ENCODE measurements at places on chromosomes 11 and 22.

DNA sequence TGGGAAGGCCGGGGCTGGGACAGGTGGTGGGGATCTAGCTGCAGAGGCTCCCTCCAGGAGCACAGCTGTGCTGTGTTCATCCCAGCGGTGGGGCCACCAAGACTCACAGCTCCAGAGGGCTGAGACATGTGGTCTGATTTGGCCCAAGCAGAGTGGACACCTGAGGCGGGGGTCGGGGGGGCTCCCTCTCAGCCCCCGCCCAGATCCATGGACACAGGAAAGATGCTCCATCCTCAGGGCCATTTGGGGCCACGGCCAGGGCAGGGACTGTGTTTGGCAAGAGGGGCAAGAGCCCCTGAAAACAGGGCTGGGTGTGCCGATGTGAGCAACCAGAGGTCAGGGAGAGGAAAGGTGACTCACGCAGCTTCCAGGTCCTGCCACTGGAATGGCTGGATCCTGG is 219.4 kb downstream of the BRD1 start:
- H3K36me3 ChIP-seq = peaks cover 14% of the 10 kb centered on the region
- no peaks in the 10 kb centered on the region for H3K27me3 ChIP-seq

DNA sequence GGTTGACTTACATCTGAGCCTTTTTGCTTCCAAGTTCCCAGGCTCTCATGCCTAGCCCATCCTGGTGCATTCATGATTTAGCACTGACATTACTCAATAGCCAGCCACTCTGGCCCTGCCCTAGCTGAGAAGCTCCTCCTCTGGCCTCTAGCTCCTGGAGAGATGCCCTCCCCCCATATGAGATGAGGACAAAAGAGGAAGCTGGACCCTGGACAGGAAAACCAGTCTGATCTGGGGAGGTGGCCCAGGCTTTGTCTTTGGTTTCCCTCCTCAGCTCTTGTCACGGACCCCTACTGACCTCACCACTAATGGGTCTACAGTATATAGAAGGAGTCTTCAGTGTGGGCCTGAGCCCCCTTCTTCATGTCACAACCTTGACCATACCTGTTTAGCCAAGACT is 3.0 kb downstream of the RHOG start:
- H3K4me3 ChIP-seq = peak overlapping the region; percentile 92
- no peaks in the 10 kb centered on the region for H3K27me3 ChIP-seq
- H3K4me1 ChIP-seq = peaks cover 70% of the 10 kb centered on the region
- no peak for DNase-seq

- peaks cover 27% of the 10 kb centered on the region for H3K36me3 ChIP-seq
- no peak overlapping the region for H3K4me3 ChIP-seq
- no peak overlapping the region for H3K27ac ChIP-seq
- DNase-seq = no peak
These were observed 17.6 kb downstream of the ATXN10 start for GRCh38 chr22:45689211-45689610.

DNA sequence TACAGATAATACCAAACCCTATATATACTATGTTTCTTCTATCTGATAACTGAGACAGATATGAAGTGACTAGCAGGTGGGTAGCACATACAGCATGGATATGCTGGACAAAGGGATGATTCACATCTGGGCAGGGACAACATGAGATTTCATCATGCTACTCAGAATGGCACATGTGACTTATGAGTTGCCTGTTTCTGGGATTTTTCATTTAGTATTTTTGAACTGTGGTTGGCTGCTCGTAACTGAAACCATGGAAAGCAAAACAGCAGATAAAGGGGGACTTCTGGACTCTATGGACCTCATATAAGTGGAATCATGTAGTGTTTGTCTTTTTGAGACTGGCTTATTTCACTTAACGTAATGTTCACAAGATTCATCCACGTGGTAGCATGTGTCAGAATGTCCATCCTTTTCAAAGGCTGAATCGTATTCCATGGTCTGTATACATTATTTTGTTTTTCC is 883.0 kb downstream of the TBC1D22A start:
- no peak for DNase-seq
- no peak overlapping the region for H3K4me3 ChIP-seq
- no peak overlapping the region for H3K27ac ChIP-seq
- H3K4me1 ChIP-seq = no peaks in the 10 kb centered on the region

DNA sequence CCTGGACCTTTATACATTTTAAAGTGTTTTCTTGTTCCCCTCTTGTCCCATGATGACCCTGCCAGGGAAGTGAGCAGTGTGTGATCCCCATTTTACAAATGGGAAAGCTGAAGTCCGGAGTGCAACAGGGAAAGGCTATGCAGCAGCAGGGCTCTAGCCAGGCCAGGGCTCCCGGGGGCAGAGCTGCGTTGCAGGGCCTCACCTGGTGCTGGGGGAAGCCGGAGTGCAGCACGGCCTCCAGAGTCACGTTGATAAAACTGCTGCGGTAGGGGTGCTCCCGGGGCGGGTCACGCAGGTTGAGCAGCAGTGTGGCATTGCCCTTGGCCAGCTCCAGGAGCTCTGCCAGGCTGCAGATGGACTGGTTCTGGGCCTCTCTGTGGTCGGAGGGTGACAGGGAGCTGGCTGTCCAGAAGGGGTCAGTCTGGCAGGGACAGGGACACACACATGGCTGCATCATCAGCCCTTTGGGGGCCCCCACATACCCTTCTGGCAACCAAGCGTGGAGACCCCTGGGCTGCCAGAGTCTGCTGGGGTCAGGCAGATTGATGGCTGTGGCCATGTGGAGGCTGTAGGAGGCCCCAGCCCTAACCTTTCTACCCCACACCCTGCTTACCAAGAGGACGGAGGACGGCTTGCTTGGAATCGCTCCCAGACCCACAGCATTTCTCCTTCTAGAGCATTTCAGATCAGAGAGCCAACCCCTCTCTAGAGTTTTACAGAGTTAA is 9.3 kb upstream of the KLHL35 start:
- no peak overlapping the region for H3K27ac ChIP-seq
- peaks cover 1% of the 10 kb centered on the region for H3K27me3 ChIP-seq
- DNase-seq = no peak

GRCh38 chr11:2691355-2691761 is 8.4 kb downstream of the KCNQ1OT1 start:
- H3K27ac ChIP-seq = no peak overlapping the region
- H3K4me3 ChIP-seq = no peak overlapping the region
- peaks cover 6% of the 10 kb centered on the region for H3K4me1 ChIP-seq

- no peaks in the 10 kb centered on the region for H3K4me1 ChIP-seq
- DNase-seq = no peak
These were observed 51.1 kb upstream of the CFAP300 start for GRCh38 chr11:101996111-101996510.

GRCh38 chr11:94184846-94185245 is 56.2 kb downstream of the PANX1 start:
- no peaks in the 10 kb centered on the region for H3K27me3 ChIP-seq
- no peak overlapping the region for H3K4me3 ChIP-seq
- no peak overlapping the region for H3K27ac ChIP-seq
- no peak for DNase-seq
- peaks cover 9% of the 10 kb centered on the region for H3K36me3 ChIP-seq

DNA sequence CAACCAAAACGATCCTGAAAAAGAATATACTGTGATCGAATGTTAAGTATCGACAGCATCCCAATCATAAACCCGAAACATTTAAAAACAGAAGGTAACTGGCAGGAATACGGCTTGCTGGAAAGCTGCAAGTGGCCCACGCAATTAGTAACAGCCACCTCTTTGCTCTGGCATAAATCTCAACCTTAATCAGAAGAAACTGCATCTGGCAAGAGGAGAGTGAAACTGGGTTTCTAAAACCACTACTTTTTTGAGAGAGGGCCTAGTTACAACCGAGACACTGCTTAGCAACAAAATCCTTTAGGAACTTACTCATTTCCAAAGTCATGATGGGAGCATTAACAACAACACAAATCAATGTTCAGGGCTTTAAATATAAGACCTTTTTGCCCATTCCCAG is 7.9 kb downstream of the NCAPD3 start:
- peaks cover 54% of the 10 kb centered on the region for H3K4me1 ChIP-seq
- H3K36me3 ChIP-seq = peaks cover 75% of the 10 kb centered on the region
- H3K27ac ChIP-seq = no peak overlapping the region
- no peaks in the 10 kb centered on the region for H3K27me3 ChIP-seq

- peaks cover 14% of the 10 kb centered on the region for H3K36me3 ChIP-seq
- no peaks in the 10 kb centered on the region for H3K27me3 ChIP-seq
- H3K27ac ChIP-seq = no peak overlapping the region
- no peak overlapping the region for H3K4me3 ChIP-seq
- H3K4me1 ChIP-seq = no peaks in the 10 kb centered on the region
These were observed 106.5 kb downstream of the ALX4 start for GRCh38 chr11:44203270-44204043.
